ENCODE measurements at places on chromosomes 1 and 21. TPM values are rescaled to one million over a fixed set of nuclear protein-coding genes. Genes with fewer than 3 reads are reported as not detected.

Gene UBASH3A
- 0.20 TPM for total RNA-seq

Gene CD34
- total RNA-seq: 25.9 TPM

GRCh38 chr1:215416497-215416896, 150.6 kb upstream of the KCTD3 start:
- no peak for DNase-seq

GRCh38 chr1:44536357-44537209, 131.5 kb downstream of the RNF220 start:
- DNase-seq: no peak

DNA sequence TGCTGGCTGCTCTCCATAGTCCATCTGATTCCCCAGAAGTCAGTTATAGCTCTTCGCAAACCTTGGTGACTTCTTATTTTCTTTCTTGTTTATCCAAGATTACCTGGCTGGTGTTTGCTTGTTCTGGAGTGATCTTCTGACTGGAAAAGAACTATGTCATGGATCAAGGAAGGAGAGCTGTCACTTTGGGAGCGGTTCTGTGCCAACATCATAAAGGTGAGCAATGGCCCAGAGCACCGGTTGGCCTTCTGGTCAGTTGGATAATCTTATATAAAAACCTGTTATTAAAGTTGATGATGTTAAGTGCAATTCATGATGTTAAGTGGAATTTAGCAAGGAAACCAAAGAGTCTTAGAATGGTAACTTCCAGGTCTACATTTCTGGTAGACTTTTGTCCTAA, 672 bp downstream of the DHDDS start:
- DNase-seq: no peak

All from ovary (tissue), 10 donors.